ENCODE measurements at places on chromosomes 6 and 20.

GRCh38 chr6:56528412-56528841 is 114.3 kb downstream of the DST start:
- no peak for DNase-seq

DNA sequence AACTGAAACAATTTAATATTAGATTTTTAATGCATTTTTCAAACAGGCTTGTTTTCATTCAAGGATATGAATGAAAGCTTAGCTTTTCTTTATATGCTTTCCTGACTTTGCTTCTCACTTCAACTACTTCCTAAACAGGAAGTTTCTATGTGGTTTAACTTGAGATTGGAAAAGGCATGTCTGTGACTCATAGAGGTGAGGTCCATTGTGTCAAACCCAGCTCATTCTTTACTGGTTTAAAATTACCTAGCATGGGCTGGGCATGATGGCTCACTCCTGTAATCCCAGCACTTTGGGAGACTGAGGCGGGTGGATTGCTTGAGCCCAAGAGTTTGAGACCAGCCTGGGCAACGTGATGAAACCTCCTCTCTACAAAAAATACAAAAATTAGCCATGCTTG is 34.4 kb downstream of the EFHC1 start:
- no peak for DNase-seq

DNA sequence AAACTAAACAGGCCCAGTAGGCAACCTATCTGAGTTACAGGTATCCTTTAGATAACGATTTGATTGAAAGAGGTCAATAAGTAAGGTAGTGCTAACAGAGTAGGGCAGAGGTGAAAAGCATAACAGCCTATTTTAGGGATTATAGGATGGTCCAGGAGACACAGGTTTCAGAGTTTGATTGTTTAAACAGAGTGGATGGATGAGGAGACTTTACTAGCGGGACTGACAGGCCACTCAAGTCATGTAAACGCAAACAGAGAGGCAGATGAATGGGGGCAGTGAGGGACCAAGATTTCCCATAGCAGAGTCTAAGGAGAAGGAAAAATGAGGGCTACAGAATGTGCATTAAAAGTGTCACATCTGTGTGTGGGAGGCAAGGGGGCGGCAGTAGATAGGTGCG is 4.8 kb downstream of the NEDD9 start:
- no peak for DNase-seq

- DNase-seq = no peak
These were observed 117.6 kb downstream of the EPB41L2 start for GRCh38 chr6:130945401-130945919.

GRCh38 chr20:52004018-52004417 is 187.6 kb downstream of the ZFP64 start:
- no peak for DNase-seq

DNA sequence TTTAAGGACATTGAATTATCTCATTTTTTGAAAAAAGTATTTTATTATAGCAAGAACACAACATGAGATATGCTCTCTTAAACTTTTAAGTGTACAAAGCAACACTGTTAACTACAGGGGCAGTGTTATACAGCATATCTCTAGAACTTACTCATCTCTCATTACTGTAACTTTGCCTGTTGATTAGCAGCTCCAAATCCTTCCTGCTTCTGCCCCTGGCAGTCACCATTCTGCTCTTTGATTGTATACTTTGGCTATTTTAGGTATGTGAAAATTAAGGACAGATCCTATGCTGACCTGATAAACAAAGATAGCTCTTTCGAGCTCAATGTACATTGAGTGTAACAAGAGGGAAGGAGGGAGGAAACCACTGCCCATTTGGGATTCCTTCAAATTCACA is 1349.8 kb upstream of the GJE1 start:
- DNase-seq = no peak

DNA sequence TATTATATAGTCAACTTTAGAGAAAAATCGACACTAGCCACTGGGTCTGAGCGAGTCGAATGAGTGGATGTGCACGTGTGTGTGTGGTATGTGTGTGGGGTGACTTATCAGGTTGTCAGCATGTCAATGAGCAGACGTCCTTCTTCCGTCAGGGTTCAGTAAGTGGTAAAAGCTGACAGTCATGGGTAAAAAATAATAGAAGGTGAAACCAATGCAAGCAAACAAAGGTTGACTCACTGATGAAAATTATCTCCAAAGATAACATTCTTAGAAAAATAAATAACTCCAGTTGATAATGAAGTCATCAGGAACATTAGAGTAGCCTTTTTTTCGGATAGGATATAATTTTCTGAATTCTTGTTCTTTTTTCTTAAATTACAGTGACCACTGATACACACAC is 243.8 kb upstream of the FOXQ1 start:
- no peak for DNase-seq

GRCh38 chr6:28488916-28489365 is 26.7 kb downstream of the GPX6 start:
- DNase-seq = no peak

DNA sequence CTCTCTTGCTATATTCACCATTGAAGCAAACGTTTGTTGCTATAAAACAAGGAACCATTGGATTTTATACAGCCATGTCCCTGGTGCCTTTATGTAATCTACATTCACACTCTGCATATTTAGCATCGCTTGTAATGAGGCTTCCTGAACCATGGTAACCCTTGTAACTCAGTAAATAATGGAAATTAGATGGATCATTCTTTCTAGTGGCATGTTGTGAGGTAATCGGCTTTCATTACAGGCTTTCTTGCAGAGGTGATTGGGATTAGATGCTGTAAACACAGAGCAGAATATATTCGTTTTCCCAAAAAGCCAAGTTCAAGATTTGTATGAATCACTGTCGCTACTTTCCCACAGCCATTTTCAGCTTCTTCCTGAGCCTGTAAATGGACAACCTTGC is 36.1 kb downstream of the SMPDL3A start:
- DNase-seq = no peak

GRCh38 chr6:63525186-63525878 is 46.9 kb upstream of the LOC128125822 start:
- DNase-seq = no peak

DNA sequence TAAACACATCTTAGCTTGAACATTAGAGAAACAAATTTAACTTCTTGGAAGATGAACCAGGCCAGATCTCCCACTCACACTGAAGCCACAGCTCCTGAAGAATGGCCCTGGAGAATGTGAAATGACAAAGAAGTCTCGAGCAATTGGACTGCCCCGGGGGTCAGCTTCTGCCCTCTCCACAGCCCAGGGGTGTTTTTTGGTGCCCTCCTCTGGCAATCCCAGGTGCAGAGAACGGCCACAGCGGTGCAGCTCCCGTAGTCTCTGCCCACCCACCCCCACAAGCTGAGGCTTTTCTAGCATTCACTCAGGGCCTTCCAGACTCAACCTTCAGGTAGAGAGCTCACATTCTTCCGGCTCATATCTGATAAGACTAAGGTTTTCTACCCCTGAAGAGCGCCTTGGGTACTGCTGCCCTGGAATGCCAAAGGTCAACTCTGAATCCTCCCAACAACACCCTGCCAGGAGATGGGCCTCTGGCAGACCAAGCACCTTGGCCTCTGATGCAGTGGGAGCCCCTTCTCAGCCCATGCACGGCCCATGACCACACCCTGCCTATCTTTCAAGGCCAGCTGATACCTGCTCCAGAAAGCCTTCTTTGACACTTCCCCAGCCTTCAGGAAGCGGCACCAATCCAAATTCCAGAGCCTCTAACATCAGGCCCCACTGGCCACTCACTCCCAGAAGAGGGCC is 208.3 kb downstream of the SYNDIG1 start:
- DNase-seq = no peak

GRCh38 chr6:95935736-95936135 is 80.0 kb upstream of the FUT9 start:
- DNase-seq = no peak

GRCh38 chr6:12034837-12035236 is 22.7 kb downstream of the HIVEP1 start:
- no peak for DNase-seq

GRCh38 chr6:149440735-149441671 is 40.9 kb downstream of the SUMO4 start:
- DNase-seq = no peak

DNA sequence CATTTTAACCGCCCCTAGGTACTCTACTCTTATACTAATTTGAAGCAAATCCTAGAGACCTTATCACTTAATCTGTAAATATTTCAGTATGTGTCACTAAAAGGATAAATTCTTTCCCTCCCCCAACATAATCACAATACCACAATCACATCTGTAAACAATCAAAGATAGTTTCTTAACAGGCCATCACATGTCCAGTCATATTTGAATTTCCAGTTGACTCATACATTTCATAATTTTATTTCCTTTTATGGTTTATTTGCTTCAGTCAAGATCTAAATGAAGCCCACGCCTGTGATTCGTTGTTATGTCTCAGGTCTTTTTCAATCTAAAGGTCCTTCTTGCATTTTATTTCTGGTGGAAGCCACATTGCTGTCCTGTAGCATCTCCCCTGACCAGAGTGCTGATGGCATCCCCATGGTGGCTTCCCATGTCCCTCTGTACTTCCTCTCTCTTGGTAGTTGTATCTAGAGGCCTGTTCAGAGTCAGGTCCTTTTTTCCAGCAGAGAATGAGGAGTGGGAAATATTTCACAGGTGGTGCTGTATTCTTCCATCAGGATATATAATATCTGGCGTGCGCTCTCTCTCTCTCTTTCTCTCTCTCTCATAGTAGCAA is 128.6 kb upstream of the SLC22A23 start:
- no peak for DNase-seq

Data from CD4-positive, alpha-beta T cell (primary cell).